ENCODE measurements at places on chromosomes 12 and 14.

DNA sequence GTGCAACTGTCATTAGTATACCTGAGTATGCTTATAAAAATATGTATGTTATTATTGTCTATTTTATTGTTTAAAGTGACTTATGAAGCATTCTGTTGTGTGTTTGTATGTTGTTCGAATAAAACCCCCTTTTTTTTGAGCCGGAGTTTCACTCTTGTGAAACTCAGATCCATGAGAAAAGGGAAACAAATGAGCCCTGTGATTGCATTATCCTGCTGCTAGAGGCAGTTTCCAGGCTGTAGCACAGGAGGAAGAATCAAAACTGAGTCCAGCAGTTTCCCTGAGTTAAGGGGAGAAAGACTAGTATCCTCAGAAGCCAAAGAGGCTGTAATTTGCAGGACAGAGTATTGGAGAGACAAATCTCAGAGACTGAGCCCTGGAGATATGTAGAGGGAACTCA, 12.5 kb downstream of the SGPP1 start:
- no peak for DNase-seq

GRCh38 chr12:81626406-81626805, 132.7 kb downstream of the PPFIA2 start:
- no peak for DNase-seq

DNA sequence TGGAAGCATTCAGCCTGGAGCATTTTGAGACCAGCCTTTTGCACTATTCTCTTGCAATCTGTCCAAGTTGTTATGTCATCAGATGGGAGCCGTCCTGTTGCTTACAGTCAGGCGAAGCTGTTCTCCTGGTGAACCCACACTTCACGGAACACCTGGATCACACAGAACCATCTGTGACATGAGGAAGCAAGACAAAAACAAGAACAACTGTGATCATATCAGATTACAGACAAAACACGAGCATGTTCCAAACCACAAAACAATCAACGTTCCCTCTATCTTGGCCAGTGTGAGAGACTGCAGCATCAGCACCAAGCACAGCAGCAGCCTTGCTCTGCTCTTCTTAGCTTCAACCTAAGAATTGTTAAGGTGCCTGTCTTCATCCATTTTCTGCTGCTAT, 180.5 kb upstream of the SFSWAP start:
- no peak for DNase-seq

GRCh38 chr14:65772921-65773574, 360.5 kb downstream of the FUT8 start:
- no peak for DNase-seq

GRCh38 chr14:95352481-95352880, 32.8 kb upstream of the CLMN start:
- DNase-seq: no peak

GRCh38 chr12:131759176-131759575, 48.3 kb downstream of the SFSWAP start:
- DNase-seq: no peak

GRCh38 chr14:83873669-83874068, 1656.3 kb upstream of the FLRT2 start:
- no peak for DNase-seq

DNA sequence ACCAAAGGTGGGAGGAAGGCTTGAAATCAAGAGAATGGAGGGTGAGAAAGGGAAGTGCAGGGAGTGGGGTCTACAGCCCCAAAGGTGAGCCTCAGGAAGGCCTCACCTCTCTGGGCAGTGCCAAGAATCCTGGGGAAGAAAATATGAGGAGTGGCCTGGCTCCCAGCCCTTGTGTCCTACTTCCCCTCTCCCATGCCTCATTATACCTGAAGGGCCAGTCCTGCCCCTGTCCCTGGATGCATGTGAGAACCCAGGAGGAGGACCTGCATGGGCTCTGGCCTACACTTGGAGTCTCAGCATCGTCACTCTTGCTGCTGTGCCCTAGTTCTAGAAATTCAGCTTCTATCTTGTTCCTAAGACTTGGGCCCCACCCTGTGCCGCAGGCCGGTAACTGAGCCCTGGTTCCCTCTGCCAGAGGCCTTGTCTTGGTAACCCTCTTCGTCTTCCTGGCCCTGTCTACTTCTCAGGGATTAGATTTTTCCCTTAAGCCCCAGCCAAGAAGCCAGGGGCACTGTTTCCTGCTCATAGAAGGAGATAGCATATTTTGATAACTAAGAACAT, 10.9 kb upstream of the MYH7 start:
- no peak for DNase-seq

GRCh38 chr12:27554421-27555186, 30.6 kb downstream of the PPFIBP1 start:
- DNase-seq: peak; percentile 13

GRCh38 chr14:96203116-96203515, 1.5 kb upstream of the BDKRB2 start:
- DNase-seq: no peak

GRCh38 chr12:5656836-5657235, 224.9 kb downstream of the NTF3 start:
- DNase-seq: no peak

GRCh38 chr14:98138666-98139065, 1133.3 kb downstream of the BCL11B start:
- DNase-seq: no peak

- no peak for DNase-seq
These were observed 11.8 kb downstream of the HNRNPC start for GRCh38 chr14:21257394-21257909.

- no peak for DNase-seq
These were observed 110.2 kb downstream of the NEDD1 start for GRCh38 chr12:97017213-97017612.

DNA sequence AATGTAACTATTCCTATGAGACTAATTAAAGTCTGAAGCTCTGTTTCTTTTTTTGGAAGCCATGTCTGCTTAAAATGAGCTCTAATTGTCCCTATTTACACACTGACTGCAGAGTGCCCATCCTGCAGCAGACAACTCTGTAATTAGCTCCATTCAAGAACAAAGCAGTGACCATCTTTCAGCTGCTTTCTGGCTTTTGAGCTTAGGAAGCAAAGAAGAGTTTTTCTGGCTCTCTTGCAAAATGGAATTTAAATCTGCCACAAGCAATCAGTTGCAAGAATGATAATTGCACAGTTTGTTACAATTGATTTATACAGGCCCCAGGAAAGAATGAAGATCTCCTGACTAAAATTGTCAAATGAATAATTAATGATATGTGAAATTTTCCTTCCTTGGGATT, 83.4 kb downstream of the GAS2L3 start:
- DNase-seq: no peak

- no peak for DNase-seq
These were observed 2.9 kb downstream of the ABHD12B start for GRCh38 chr14:50874757-50875156.

GRCh38 chr12:13199592-13199991, 3.1 kb downstream of the EMP1 start:
- no peak for DNase-seq

DNA sequence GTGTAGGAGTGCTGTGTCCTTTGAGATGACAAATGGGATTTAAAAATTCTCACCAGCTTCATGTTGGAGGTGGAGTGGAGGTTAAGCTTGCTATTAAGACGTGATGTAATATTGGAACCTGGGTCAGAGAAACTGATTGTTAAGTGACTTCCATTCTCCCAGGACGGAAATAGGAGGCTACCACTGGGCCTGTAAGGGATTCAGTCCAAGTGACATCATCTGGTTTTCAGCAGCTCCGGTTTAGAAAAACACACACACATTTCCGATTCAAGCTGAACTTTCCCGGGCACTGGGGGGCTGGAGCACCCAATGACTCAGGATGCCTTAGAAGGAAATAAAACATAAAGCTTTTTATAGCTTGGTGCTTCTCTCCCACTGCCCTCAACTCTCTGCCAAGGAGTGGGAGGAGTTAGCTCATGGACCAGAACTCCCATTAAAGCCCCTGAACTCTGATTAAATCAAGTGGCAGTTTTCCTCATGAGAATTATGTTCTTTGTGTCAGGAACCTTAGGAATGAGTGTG, 12.4 kb downstream of the CALM1 start:
- peak; percentile 86 for DNase-seq

GRCh38 chr12:41228066-41228820, 40.1 kb downstream of the PDZRN4 start:
- no peak for DNase-seq

- no peak for DNase-seq
These were observed 115.2 kb downstream of the LGMN start for GRCh38 chr14:92633274-92633616.

DNA sequence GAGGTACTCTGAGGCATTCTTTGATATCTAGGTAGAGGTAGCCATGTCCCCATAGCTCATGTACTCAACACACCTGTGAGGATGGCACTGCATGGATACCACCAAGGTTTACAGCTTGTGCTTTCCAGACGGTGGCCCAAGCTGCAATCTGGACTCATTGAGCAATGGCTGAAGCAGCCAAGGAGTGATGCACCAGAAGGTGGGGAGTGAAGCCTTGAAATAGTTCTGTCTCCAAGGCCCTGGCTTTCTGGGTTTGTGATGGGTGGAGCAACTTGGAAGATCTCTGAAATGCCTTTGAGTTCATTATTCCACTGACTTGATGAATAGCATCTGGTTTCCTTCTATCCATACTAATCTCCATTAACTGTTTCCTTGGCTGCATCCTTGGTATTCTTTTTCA, 290.0 kb upstream of the NOVA1 start:
- no peak for DNase-seq

DNA sequence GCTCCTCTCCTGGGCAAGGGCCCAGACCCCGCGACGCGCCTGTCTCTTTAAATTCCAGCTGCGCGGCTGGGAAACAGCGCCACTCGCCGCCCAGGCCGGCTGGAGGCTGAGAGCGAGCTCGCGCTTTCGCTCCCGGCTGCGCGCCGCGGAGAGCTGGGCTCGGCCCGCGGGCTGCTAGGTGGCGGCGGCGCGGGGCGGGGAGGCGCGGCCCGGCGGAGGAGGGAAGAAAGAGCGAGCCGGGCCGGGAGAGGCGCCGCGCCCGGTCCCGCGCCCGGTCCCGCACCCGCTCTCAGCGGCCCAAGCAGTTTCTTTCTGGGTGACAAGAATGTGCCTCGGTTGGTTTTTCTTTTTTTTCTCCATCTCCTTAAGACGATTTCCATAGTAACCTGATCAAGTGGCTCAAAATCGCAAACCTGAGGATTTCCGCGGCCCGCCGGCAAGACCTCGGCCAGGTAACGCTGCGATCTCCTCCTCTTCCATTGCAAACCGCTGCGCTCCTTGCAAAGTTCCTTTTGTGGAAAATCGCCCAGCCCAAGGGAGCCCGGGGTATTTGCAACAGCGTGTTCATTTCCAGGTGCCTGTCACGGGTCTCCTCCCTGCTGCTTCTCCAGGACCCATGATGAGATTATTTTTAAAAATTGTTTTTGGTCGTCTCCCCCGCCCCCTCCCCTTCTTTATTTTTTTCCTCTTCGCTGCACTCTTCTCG, 259.5 kb upstream of the E2F7 start:
- peak; percentile 67 for DNase-seq

DNA sequence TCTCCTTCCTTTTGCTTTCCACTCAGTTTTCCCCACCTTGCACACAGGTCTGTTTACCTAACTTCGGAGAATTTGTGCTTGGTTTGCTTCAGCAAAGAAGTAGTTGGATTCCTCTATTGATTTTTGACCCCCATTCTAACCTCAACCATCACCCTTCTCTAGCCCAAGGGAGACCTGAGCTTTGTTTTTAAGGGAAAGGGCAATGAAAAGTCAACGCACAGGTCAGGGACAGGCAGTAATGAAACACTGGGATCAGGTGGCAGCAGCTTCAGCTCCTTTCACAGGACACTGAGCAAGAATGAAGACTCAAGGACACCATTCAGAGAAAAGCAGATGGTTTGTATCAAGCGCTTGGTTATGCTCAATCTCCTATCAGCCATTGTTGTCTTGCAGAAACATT, 46.9 kb upstream of the KRR1 start:
- DNase-seq: no peak

- peak; percentile 51 for DNase-seq
These were observed 231.2 kb downstream of the AKAP6 start for GRCh38 chr14:32560209-32560857.

GRCh38 chr14:72781561-72782508, 112.1 kb downstream of the DPF3 start:
- peak; percentile 75 for DNase-seq

DNA sequence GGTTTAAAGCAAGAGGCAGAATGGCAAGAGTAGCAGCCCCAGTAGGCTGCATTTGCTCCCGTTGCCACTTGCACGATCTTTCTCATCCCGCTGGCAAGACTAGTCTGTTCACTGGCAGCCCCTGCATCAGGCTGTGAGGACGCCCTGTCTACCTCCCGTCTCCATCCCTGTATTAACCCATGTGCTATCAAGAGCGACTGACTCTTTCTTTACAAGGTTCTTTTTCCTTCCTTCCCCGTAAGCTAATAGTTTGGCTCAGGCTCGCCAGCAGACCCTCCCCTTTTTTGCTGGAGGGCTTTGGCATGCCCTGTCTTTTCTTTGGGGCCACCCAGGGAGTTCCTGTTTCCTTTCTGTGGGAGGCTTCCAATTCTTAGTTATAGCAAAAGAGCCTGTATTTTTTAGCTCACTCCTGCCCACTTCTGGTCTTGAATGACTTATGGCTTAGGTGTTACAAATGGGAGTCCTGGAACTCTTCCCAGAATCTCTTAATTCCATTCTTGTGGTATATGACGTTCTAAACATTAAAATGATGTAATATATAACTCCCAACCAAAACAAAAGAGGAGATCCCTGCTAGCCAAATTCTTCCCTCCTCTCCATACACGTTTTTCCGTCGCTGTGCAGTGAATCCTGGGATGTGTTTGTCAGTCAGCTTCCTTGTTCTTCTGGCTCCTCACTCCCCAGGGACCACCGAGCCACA, 149.0 kb downstream of the PRKCH start:
- DNase-seq: peak; percentile 53

DNA sequence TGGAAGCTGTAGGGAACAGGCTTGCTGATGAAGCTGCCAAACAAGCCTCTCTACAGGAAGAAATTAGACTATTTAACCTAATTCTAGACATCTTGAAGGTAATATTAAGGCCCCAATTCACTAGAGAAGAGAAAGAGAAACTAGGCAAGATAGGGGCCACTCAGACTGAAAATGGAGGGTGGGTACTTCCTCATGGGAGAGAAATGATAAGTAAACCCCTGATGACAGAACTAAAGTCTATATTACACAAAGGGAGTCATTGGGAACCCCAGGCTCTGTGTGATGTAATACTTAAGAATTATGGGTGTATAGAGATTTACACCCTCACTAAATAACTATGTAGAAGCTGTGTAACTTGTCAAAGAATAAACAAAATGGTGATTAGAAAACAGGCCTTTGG, 64.3 kb downstream of the APOBEC1 start:
- DNase-seq: no peak

- no peak for DNase-seq
These were observed 128.6 kb upstream of the HIF1A start for GRCh38 chr14:61566537-61567225.

DNA sequence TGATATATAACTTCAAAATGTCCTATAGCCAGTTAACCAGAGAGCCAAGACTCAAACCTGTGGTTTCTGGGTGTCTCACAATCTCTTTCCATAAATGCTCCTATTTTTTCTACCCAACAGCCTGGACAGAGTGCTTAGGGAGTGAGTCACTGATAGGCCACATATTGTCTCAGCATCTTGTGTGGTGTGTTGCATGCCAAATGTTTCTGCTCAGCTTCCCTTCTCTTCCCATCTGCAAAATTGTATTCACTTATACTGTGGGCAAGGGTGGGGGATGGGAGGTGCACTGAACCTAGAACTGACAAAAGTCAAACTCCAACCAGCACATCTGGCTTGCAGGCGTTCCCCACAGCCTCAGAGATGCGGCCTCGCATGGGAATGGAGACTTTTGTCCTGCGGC, 123.3 kb downstream of the KCNA5 start:
- peak; percentile 88 for DNase-seq
